Hematopoietic multipotent progenitor cell treated with erythropoietin and hydrocortisone succinate and interleukin-3 and kit ligand, for 15 days (in vitro differentiated cells): ENCODE measurements at places on chromosomes 11 and 22.

GRCh38 chr11:13450832-13451397 is 12.1 kb downstream of the BTBD10 start:
- DNase-seq = no peak

- no peak for DNase-seq
These were observed 45.6 kb downstream of the OR4D9 start for GRCh38 chr11:59556917-59557348.

- no peak for DNase-seq
These were observed 3.9 kb downstream of the ENDOD1 start for GRCh38 chr11:95093548-95093947.

GRCh38 chr11:46075928-46076327 is 45.3 kb downstream of the PHF21A start:
- no peak for DNase-seq

GRCh38 chr11:21564833-21565682 is 627.8 kb upstream of the ANO5 start:
- DNase-seq = no peak

DNA sequence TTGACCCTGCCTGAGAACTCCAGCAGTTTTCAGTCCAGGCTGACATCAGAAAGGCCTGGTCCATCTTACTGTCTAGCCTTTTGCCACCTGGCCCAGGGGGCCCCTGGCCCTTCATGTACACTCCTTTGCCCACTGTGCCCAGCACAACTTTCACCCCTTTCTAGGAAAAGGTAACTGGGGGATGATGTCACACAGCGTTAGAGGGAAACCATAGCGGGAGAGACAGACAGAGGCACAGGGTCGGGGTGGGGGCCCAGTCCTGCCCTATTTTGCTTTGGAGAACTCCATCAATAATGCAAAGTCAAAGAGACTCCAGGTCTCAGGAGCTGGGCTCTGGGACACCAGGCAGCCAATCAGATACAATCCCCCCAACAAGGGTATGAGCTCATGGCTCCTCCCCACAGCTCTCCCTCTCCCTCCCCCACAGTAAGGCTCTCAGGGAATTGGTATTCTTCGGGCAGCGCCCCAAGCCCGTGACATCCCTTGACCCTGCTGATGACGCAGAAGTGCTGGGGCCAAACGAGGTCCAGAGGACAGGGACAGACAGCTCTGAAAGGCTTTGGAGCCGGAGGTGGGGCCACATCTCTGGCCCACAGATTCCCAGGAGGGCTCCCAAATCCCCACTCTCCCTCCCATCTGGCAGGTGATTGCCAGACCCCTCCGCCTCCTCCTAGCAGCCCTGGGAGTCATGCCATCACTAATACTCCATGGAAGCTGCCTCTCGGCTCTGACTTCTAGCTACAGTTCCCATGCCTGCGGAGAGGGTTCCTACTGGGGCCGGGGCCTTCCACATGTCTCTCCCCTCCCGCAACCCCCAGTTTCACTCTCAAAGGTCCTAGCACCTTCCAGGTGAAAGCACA is 5.9 kb downstream of the USP2 start:
- DNase-seq = no peak

DNA sequence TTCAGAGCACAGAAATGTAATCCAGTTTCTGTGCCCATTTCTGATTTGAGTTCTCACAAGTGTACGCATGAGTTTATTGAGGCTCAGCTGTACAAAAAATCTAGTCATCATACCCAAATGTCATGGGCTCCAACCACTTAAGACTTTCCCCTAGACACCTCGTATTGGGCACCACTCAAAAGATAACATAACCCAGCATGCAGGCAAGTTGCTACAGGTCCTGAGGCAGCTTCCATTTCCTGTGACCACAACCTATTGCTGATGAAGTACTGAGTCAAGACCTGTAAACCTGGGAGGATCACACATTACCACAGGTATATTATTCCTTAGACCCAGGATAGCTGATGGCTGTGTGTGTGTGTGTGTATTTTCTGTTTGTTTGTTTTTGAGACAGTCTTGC is 95.2 kb downstream of the MRTFA start:
- no peak for DNase-seq

GRCh38 chr11:77589181-77589520 is 602 bp upstream of the AQP11 start:
- no peak for DNase-seq

GRCh38 chr11:9455722-9456121 is 5.1 kb upstream of the ZNF143 start:
- DNase-seq = no peak

DNA sequence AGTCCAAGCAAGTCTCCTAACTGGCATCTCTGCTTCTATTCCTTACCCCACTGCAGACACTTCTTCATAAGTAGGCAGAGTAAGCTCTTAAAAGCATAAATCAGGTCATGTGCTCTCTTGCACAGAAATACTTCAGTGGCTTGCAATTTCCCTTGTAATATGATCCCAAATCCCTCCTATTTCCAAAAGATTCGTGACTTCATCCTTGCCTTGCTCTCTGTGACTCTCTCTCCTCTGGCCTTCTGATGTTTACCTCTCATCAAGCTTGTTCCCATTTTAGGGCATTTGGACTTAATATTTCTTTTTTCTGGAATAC is 37.4 kb upstream of the NCR3LG1 start:
- no peak for DNase-seq

DNA sequence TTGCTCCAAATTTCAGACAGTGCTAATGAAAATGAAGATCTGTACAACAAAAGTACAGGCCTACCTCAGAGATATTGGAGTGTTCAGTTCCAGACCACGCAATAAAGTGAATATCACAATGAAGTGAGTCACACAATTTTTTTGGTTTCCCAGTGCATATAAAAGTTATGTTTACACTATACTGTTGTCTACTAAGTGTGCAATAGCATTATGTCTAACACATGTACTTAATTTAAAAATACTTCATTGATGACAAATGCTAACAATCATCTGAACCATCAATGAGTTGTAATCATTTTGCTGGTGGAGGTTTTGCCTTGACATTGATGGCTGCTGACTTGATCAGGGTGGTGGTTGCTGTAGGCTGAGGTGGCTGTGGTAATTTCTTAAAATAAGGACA is 60.6 kb upstream of the E2F8 start:
- DNase-seq = no peak

DNA sequence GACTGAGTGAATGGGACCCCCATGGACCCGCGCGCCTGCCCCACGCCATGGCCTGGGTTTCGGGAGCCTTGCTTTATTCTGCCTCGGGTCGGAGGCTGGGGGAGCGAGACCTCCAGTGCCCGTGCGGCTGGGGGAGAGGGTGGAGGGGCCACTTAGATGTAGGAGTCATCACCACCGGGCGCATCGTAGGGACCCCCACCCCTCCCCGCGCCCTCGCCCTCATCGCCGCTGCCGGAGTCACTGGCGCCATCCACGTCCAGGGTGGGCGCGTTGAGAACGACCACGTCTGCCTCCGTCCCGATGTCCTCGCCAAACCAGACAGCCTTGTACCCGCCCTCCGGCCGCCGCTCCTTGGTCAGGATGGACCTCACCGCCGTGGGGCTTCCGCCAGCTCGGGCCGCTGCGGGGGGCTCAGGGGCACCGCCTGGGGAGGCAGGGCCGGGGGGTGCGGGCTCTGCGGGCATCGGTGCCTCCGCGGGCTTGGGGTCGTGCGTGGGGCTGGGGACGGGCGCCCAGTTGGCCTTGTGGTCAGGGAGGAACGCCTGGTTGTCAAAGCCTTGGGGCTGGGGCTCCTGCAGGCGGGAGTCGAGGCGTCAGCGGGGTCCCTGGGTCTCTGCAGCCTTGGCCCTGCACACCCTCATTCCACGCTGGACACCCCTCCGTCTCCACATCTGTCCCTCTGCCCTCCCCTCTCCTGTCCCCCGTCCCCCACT is 1.6 kb upstream of the IRF7 start:
- DNase-seq = no peak

DNA sequence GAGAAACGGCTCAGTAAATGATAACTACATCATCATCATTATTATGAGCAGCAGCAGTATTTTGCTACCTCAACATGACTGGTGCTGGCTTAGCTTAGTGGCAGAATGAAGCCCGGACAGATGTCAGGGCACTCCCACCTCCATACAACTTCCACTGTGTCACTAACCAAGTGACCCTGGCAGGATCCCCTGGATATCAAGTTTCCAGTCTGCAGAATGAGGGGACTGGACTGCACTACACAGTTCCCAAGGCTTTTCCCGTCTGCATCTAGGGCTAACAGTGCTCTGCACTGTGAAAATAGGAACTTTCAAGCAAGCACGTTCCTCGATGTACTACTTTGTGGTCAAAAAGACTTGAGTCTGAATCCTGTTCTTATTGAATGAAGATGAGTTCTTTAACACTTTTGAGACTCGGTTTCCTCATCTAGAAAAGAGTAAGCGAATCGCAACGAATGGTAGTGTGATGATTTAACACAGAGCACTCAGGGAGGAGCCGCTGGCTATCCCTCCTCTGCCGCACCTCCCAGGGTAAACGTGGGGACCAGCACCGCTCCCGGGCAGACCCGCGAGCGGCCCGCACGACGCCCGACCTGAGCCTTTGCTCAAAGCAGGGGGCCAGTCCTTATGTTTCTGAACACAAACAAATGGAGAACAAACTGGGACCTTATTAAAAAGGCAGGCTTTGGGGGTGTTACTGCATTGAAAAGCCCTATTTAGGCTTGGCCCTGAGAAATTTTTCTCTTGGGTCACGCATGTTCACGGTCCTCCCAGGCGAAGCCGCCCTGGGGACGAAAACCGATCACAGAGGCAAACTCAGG is 910 bp downstream of the CLTCL1 start:
- DNase-seq = no peak

DNA sequence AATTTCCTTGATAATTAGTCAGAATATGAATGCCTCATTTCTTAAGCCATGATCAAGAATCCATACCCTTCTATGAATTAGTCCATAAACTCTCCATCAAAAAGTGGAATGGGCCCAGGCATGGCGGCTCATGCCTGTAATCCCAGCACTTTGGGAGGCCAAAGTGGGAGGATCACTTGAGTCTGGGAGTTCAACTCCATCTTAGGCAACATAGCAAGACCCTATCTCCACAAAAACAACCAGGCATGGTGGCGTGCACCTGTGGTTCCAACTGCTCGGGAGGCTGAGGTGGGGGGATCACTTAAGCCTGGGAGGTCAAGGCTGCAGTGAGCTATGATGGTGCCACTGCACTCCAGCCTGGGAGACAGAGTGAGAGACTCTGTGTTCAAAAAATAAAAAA is 52.1 kb upstream of the SHANK2 start:
- DNase-seq = no peak

GRCh38 chr11:7488681-7489080 is 3.4 kb downstream of the OLFML1 start:
- DNase-seq = no peak

DNA sequence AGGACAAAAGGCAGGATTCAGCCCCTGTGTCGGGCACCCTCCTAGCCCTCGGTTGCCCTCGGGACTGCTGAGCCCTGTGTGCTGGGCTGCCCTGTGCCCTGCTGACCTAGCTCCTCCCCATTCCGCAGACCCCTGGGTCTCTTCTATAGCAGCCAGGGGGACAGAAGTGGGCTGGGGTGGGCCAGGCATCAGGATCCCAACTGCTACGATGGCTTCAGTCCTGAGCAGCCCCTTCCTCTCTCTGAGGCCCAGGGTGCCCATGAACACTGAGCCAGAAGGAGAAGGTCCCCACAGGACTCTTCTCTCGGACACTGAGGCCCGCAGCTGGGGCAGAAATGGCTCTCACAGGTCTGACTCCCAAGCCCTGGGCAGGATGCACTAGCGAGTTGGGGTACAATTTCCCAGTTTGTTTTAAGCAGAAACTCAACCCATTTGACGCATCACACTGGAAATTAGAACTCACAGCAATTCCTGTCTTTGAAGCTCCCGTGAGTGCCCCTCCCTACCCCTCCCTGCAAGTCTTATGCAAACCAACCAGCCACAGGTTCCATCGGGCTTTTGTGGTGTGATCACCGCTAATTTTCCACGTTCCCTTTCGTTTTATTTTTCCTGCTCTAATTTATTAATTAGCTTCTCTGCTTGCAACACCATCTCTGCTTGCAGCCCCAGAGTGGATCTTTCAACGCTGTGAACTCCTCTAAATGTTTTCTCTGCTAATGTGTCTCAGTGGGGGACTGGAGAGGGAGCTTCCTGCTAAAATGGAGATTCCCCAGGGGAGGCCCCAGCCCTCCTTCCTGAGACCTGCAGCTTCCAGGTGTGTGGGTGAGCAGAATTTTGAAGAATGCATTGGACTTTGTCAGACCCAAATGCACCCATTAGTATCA is 56.7 kb downstream of the PHF21B start:
- DNase-seq = no peak

DNA sequence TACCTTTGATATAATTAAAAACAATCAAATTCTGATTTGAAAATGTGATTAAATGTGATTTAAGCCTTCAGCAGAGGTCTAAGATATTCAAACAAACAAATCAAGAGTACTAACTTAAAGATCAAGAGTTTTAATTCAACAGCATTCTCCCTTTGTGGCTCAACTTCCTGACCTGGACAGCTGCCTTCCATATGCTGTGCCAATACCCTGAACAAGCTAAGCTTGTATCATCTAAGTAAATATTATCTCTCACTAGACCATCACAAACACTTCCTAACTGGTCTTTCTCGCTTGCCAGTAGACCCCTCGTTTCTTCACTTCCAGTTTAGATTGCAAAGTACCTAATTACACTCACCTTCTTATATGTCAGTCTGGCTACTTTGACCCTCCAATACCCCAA is 35.9 kb upstream of the P4HA3 start:
- DNase-seq = no peak

GRCh38 chr11:83612891-83613766 is 327.0 kb upstream of the CCDC90B start:
- no peak for DNase-seq

DNA sequence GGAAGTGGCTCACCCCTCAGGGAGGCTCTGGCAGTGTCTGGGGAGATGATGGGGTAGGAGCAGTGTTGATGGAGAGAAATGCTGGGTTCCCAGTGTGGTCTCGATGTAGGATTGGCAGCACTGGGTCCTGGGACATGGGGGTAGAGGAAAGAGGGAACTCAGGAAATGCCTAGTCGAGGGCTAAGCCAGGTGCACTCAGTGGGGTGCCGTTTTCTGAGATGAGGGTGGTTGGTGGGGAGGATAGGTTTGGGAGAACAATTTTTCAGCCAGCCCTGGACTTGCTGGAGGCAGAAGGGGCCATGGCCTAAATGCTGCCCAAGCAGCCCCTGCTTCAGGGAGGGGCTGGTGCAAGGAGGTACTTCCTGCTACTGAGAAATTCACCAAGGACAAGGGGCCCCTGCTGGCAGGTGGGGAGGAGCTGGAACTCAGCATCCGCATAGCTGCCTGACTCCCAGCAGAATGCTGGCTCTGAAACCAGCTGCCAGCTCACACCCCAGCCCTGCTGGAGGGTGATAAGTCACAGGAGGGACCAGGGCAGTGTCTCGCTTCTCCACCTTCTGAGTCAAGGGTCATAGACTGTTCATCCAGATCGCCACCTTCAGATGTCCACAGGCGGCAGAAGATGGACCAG is 6.0 kb downstream of the CCDC157 start:
- peak; percentile 88 for DNase-seq

DNA sequence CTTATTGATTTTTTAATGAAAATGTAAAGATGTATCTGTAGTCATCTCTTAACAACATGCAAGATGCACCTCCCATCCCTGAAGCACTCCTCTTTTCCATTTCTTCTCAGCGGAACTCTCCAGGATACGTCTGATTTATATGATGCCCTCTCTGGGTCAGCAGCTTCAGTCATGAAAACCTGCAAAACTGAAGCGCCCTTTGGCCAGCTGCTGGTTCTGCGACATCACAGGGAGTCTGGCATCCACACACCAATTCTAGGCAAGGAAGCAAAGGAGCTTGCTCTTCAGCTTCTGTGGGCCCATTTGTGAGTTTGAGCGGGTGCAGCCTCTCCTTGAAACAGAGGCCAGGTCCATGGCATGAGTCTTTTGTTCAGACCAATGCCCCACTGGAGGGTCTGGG is 1253.3 kb downstream of the TBC1D22A start:
- DNase-seq = no peak

GRCh38 chr11:95939091-95939490 is 15.2 kb upstream of the MTMR2 start:
- DNase-seq = no peak
